Stimulated activated CD4-positive, alpha-beta T cell treated with anti-CD3 and anti-CD28 coated beads, TNF-alpha, amount 100 ng/mL, for 48 hours (primary cell): ENCODE measurements at places on chromosomes 6 and 20.
A peak's percentile ranks its signal among the peaks of the same experiment; 100 is the strongest.

DNA sequence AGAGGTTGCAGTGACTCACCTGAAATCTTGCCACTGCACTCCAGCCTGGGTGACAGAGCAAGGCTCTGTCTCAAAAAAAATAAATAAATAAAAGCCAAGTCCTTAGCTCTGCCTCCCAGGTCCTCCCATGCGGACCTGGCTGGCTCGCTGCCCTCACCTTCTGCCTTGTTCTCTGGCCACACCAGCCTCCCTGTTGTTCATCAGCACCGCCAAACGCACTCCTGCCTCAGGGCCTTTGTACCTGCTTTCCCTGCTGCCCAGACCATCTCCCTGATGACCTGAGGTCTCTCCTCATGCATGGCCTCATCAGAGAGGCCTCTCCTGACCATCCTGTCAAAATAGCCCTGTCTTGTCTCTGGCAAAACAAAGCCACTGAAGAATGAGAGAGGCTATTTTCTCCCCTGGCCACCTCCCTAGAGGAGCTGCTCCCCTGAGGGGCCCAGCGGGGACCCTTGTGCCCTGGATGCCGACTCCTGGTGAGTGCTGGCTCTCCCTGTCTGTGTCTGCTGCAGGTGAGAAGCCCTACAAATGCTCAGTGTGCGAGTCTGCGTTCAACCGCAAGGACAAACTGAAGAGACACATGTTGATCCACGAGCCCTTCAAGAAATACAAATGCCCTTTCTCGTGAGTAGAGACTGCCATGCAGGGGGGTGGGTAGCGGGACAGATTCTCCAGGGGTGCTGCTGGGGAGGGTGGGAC is 22.6 kb upstream of the CHMP4B start:
- DNase-seq: no peak

- no peak for DNase-seq
Observed at GRCh38 chr6:36820700-36821580, 18.3 kb downstream of the CPNE5 start.

DNA sequence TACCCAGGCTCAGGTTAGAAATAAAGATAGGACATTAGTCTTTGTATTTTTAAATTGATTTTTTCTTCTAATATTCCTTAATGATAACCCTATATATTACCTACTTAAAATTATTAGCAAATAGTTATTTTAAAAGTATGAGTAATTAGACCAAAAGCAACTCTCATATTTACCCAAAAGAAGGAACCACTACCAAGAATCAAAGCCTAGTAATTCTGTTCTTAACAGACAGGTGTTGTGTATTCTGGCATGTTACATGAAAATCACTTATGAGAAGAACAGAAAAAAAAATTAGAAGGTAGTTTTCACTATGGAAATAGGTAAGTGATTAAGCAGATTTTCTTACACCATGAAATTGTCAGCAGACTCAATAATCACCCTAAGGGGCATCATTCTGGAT is 105.1 kb downstream of the ATG5 start:
- no peak for DNase-seq

DNA sequence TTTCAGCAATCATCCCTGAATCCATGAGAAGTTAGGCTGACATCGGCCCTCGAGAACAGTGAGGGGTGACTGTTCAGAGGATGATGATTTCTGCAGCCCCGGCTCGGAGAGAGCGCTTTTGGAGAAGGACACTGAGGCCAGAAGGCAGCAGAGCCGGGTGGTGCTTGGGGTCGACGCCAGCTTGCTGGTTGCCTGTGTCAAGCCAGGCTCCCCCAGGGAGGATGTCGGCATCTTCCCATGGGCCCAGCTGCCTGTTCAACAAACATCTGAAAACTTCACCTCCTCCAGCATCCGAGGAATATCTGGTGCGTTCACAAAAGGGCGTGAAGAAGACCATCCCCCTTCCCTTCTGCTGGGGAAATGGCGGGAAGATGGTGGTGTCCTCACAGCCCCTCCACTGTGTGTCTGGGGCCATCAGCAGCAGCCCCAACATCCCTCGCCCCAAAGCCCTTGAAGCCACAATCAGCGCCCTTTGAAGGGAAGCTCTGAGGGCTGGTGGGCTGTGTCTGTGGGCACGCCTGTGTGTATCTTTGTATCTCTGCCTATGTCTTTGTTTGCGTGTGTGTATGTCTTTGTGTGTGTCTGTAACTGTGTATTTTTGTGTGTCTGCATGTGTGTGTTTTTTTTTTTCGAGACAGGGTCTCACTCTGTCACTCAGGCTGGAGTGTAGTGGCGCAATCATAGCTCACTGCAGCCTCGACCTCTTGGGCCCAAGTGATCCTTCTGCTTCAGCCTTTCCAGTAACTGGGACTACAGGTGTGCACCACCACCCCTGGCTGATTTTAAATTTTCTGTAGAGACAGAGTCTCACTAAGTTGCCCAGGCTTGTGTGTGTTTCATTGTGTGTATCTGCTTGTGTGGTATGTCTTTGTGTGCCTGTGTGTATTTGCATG is 97.9 kb downstream of the SULF2 start:
- DNase-seq: no peak

DNA sequence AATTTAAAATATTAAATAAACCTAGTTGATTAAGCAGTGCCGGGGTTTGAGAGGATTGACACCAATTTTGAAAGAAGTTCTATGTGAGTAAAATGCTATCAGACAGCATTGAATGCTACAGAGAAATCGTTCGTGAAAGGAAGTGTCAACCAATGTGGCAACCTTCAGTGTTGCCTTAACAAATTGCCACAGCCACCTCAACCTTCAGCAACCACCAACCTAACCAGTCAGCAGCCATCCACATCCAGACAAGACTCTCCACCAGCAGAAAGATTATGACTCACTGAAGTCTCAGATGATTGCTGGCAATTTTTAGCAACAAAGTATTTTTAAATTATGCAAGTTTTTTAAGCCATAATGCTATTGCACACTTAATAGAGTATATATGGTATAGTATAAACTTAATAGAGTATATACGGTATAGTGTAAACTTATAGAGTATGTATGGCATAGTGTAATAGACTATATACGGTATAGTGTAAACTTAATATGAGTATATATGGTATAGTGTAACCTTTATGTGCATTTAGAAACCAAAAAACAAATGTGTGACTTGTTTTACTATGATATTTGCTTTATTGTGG is 65.3 kb upstream of the ID4 start:
- no peak for DNase-seq

GRCh38 chr20:50224531-50225255 is 34.1 kb downstream of the CEBPB start:
- no peak for DNase-seq

DNA sequence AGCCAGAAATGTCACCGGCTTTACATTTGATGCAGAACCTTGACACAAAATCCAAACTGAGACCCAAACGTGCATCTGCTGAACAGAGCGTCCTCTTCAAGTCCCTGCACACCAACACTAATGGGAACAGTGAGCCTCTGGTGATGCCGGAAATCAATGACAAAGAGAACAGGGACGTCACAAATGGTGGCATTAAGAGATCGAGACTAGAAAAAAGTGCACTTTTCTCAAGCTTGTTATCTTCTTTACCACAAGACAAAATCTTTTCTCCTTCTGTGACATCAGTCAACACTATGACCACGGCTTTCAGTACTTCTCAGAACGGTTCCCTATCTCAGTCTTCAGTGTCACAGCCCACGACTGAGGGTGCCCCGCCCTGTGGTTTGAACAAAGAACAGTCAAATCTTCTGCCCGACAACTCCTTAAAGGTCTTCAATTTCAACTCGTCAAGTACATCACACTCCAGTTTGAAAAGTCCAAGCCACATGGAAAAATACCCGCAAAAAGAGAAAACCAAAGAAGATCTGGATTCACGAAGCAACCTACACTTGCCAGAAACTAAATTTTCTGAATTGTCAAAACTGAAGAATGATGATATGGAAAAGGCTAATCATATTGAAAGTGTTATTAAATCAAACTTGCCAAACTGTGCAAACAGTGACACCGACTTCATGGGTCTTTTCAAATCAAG is 108.4 kb downstream of the RTN4IP1 start:
- DNase-seq: peak; percentile 82

- DNase-seq: no peak
Observed at GRCh38 chr6:21274851-21275250, 318.7 kb upstream of the SOX4 start.

DNA sequence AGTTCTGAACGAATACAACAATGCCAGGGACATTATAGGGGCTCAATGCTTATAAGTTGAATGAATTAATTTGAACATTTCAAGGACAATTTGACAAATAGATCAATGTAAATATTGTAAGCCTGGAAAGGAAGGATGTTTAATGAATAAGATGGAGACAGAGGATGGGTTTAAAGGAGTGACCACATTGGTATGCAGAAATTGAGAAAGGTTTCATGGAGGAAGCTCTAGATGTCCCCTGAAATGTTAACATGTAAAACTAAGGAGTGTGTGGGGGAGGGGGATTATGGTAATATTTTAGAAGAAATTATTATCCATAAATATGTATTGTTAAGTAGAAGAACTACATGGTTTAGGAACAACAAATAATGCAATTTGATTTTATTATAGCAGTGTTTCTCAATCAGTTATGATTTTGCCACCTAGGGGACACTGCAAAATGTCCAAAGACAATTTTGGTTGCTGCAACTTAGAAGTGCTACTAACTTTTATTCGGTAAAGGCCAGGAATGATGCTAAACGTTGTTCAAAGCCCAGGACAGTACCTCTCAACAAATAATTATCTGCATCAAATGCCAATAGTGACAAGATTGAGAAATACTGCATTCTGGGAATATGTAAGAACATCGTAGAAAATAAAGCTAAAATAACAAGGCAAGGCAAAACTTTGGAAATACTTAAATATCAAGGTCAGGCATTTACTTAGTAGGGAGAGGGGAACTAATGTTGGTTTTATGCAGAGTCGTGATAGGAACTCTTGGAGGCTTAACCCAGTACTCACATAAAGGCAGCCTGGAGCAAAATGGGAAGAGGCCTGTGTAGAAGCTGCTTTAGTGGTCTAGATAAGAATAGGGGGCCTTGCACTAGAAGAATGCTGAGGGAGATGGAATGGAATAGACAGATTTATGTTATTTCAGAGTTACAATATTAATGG is 686.9 kb upstream of the CITED2 start:
- DNase-seq: no peak

- DNase-seq: peak; percentile 70
Observed at GRCh38 chr6:43644940-43645612, at the start of gene RSPH9. TSS of gene RSPH9 (plus strand) at chr6:43645036. CDS start at chr6:43645099, 63 bp downstream.

DNA sequence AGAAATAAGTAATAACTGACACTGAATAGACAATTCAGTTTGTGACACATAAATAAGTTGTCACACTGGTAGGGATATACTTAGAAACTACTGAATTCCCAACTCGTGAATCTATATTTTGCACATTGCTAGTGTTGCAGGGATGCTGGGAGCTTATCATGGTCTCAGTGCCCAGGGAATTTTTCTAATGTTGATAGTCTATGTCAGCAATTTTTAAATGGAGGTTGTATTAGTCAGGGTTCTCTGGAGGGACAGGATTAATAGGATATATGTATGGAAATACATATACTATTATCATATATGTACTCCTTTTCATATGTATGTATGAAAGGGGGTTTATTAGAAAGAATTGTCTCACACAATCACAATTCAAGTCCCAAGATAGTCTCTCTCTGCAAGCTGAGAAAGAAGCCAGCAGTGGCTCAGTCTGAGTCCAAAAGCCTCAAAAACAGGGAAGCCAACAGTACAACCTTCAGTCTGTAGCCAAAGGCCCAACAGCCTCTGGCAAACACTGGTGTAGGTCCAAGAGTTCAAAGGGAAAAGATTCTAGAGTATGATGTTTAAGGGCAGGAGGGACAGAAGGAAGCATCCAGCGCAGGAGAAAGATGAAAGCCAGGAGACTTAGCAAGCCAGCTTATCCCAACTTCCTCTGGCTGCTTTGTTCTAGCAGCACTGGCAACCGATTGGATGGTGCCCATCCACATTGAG is 980.9 kb upstream of the GJE1 start:
- DNase-seq: no peak

- DNase-seq: no peak
Observed at GRCh38 chr20:17969278-17969883, 563 bp downstream of the MGME1 start.

- no peak for DNase-seq
Observed at GRCh38 chr20:38536310-38536709, 44.7 kb upstream of the ADIG start.

DNA sequence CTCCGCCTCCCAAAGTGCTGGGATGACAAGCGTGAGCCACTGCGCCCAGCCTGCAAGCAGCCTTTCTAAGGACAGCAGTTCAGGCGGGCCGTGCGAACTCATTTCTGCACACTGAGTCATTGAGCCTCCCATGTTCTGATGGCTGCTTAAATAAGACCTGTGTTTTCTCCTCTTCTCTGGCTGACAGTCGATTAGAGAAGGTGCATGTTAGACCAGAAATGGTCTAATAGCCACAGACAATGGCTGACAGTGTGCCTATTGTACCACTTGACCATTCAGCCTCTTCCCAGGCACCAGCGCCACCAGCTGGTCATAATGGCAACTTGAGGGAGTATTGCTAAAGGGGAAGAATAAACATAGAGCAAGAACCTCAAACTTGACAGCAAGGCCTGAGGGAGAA is 6.2 kb downstream of the CST11 start:
- DNase-seq: peak; percentile 8

- DNase-seq: no peak
Observed at GRCh38 chr6:6412700-6413099, 92.2 kb upstream of the F13A1 start.

DNA sequence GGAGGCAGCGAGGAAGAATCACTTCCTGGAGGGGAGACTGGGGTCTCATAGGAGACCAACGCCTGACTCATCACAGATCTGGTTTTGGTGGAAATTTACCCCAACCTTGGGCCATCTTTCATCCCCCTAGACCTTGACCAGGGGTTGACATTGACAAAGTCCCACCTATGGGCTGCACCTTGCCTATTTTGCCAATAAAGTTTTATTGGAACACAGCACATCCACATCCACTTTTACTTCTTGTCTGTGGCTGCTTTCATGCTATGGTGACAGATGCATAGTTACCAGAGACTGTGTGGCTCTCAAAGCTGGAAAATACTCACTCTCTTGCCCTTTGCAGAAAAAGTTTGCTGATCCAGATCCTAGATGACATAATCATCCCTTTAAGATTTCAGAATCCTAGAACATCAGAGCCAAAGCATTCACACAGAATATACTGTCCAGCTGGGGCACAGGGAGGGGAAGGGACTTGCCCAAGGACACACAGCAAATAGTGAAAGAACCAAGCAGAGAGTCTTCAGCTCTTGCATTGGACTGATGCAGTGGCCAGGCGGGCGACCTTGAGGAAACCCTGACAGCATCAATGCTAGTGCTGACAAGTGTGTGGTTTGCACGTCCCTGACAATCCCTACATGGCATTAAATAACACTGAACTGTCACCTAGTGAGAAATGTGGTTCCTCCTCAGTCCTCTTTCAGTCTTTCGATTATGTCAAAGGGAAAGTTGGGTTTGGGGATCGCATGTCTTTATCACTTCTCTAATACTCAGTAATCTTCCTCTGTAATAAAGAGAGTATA is 41.2 kb downstream of the CD40 start:
- DNase-seq: no peak

- DNase-seq: no peak
Observed at GRCh38 chr6:9481292-9482029, 933.4 kb downstream of the TFAP2A start.

- DNase-seq: no peak
Observed at GRCh38 chr6:39753725-39754045, 28.5 kb upstream of the KIF6 start.
